Left ventricle myocardium inferior (tissue), 1 donor: ENCODE measurements at places on chromosomes 6 and 20. TPM values are rescaled to one million over a fixed set of nuclear protein-coding genes. Genes with fewer than 3 reads are reported as not detected.

GRCh38 chr20:17460119-17460518 is 71.1 kb downstream of the BFSP1 start:
- H3K27ac ChIP-seq = no peak overlapping the region
- H3K4me1 ChIP-seq = no peaks in the 10 kb centered on the region
- no peak for DNase-seq
- H3K27me3 ChIP-seq = peaks cover 22% of the 10 kb centered on the region
- H3K4me3 ChIP-seq = no peak overlapping the region
- H3K36me3 ChIP-seq = no peaks in the 10 kb centered on the region

DNA sequence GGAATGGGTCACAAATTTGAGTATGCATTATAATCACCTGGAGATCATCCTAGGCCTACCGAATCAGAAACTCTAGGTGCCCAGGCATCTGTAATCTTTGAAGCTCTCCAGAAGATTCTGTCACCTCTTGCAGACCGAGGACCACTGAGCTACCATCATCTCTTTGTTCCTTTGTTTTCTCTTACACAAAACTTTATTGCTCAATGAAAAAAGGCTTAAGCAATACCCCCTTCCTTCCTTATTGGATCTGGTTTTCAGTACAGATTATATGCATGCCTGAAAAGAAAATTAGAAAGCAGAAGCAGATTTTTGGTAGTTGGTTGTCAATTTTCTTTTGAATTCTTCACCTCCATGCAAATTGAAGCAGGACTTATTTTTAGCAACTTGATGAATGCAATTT is 31.3 kb downstream of the STX11 start:
- H3K27me3 ChIP-seq = no peaks in the 10 kb centered on the region
- peaks cover 1% of the 10 kb centered on the region for H3K36me3 ChIP-seq
- H3K4me1 ChIP-seq = peaks cover 20% of the 10 kb centered on the region
- H3K27ac ChIP-seq = no peak overlapping the region
- DNase-seq = no peak
- H3K4me3 ChIP-seq = no peak overlapping the region

The IFNGR1 gene
- total RNA-seq = 97.6 TPM

DNA sequence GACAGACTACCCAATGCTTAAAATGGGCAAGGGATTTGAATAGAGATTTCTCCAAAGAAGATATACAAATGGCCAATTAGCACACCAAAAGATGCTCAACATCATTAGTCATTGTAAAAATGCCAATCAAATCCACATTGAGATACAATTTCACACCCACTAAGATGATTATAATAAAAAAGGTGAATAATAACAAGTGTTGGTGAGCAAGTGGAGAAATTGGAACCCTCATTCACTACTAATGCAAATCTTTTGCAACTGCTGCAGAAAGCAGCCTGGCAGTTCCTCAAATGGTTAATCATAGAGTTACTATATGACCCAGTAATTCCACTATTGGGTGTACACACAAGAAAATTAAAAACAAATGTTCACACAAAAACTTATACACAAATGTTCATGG is 12.4 kb downstream of the LHFPL5 start:
- H3K27ac ChIP-seq = no peak overlapping the region
- DNase-seq = no peak
- no peaks in the 10 kb centered on the region for H3K4me1 ChIP-seq
- H3K27me3 ChIP-seq = peaks cover 9% of the 10 kb centered on the region
- no peaks in the 10 kb centered on the region for H3K36me3 ChIP-seq

DNA sequence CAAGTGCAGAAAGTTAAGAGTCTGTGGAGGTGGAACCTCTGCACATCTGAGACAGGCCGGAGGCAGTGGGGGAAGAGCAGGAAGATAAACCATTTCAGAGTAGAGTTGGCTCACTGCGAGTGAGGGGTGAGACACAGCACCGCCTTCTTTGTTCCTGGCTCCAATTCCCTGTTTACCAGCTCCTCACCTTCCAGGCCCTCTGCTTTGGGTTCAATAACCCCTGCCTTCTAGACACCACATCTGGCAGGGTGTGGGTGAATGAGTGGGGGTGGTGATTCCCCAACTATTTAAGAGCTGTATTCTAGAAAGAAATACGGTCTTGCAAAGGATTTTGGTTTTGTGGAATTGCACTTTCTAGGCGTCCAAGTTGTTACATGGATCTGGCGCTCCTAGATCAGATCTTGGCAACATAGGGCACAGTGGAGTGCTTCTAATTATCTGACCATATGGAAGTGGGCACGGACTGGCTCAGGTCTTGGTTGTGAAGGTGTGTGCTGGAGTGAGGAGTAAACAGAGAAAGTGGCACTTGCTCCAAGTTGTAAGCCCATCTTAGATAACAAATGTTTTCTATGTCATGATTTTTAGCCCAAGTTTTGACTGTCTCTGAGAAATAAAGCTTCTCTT is 141.6 kb upstream of the NRN1 start:
- DNase-seq = no peak
- no peak overlapping the region for H3K27ac ChIP-seq
- H3K4me1 ChIP-seq = no peaks in the 10 kb centered on the region
- no peak overlapping the region for H3K4me3 ChIP-seq
- H3K27me3 ChIP-seq = peaks cover 30% of the 10 kb centered on the region

The MCHR2 gene
- not detected for total RNA-seq

DNA sequence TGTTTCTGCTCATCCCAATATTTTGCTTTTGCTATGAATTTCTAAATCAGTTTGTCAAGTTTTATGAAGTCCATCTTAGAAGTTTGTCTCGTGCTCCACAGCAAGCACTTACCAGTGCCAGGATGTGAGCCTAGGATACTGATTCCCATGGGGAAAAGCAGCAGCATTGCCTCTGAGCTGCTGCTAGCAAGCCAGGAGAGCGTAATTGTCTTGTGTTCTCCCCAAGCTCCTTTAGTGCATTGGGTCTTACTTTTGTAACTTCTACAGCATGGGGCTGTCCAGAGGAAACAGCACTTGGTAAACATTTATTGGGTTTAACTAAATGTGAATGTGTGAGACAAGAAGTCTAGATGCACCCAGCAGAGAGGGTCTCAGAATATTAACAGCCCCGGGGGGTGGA is 76.1 kb downstream of the RNF182 start:
- no peak overlapping the region for H3K27ac ChIP-seq
- no peaks in the 10 kb centered on the region for H3K4me1 ChIP-seq
- no peak overlapping the region for H3K4me3 ChIP-seq
- peaks cover 52% of the 10 kb centered on the region for H3K27me3 ChIP-seq
- DNase-seq = no peak
- H3K36me3 ChIP-seq = no peaks in the 10 kb centered on the region

The CDH26 gene
- 1.3 TPM for total RNA-seq

DNA sequence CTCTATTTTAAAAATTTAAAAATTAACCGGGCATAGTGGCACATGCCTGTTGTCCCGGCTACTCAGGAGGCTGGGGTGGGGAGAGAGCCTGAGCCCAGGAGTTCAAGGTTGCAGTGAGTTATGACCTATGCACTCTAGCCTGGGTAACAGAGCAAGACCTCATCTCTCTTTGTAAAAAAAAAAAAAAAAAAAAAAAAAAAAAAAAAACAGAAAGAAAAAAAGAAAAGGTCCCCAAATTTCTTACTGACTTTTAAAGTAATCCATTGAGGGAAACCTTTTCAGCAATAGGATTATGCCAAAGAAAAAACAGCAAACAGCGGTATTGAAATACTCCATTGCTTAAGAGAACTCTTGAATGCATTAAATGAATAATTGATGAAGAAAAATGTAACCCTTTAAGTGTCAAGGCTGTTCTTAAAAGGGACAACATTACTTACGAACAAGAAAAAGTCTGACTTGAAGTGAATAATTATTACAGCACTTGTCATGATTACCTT is 6.0 kb upstream of the DNAAF9 start:
- no peak overlapping the region for H3K4me3 ChIP-seq
- no peaks in the 10 kb centered on the region for H3K27me3 ChIP-seq
- H3K36me3 ChIP-seq = no peaks in the 10 kb centered on the region
- peaks cover 5% of the 10 kb centered on the region for H3K4me1 ChIP-seq

The SLC44A4 gene
- total RNA-seq = 0.08 TPM
